Activated T-cell treated with anti-CD3 and anti-CD28 coated beads for 48 hours (primary cell): ENCODE measurements at places on chromosomes 1 and 21.

GRCh38 chr1:101300916-101301315 is 64.1 kb downstream of the S1PR1 start:
- DNase-seq: no peak

DNA sequence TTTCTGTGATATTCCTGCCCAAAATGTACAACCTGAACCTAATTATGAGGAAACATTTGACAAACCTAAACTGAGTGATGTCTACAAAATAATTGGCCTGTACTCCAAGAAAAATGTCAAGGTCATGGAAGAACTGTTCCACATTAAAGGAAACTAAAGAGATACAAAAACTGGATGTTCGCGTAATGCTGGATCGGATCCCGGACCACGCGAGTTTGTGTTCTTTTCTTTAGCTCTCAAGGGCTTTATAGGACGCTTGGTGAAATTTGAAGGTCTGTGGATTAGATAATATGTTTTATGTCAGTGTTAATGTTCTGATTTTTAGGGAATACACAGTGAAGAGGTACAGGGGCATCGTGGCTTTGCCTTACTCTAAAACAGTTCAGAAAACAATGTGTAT is 400.5 kb downstream of the CAMTA1 start:
- DNase-seq: no peak

GRCh38 chr21:33293136-33293535 is 27.0 kb downstream of the IL10RB start:
- DNase-seq: no peak

- DNase-seq: no peak
Observed at GRCh38 chr1:116006486-116006964, 30.2 kb downstream of the SLC22A15 start.

DNA sequence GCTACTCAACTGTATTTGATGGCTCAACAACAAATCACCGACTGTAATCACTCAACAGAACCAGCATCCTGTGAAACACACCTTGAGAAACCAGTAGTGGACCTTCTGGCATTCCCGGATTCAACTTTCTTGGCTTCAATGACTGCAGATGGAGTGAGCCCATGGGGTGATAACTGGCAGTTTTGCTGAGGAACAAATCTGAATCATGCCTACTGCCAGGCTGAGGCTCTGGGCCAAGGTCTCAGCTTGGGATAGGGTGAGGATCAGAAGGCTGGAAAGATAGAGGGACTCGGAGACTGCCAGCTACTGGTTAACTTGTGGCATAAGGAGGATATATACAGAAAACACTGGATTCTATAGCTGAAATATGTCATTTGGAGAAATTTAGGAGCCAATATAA is 63.5 kb upstream of the DIRAS3 start:
- no peak for DNase-seq

GRCh38 chr1:179888071-179888470 is 6.0 kb downstream of the TOR1AIP1 start:
- DNase-seq: no peak

DNA sequence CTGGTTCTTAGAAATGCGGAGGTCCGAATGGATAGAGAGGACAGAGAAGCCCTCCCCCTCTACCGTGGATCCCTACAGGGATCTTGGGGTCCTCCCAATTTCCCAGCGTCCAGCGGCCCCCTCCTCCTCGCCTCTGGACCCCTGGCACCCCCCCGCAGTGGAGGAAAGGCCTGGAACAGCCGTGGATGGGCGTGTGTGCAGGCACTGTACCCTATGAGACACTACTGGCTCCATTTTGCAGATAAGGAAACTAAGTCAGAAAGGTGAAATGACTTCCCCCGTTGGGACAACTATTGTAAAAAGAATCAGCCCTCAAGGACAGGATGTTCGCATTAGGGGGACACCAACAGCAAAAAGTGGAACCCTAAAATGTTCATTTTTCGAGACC is 931 bp upstream of the CLSTN1 start:
- DNase-seq: no peak

DNA sequence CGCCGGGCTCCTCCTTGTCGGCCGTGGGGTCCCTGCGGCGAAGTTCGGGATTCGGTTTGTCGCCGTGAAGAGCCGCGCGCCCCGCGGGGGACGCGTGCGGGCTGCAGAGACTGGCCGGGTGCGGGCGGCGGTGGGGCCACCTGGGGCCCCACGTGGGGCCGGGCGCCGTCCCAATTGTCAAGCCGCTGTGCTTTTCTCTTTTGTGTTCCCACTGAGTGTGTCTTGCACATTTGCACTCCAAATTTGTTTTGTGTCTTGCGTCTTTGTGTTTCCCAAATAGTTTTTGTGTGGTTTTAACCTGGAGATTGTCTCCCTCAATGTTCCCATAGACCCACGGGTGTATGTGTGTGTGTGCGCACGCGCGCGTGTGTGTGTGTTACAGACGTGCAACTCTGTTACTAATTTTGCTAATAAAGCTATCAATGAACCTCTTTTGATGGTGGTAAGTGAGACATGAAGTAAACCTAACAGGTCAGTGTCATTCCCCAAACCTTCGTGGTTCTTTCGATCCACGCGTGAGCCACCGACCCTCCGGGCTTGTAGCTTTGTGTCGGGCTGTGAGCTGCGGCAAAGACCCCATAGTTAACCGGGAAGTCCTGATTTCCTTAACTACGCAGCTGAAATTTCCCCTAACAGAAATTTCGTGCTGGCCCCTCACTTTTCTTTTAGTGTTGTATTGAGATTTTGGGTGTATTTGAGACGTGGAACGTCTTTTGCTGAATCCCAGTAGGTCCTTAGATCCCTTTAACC is 708 bp downstream of the PRDM2 start:
- peak; percentile 43 for DNase-seq

DNA sequence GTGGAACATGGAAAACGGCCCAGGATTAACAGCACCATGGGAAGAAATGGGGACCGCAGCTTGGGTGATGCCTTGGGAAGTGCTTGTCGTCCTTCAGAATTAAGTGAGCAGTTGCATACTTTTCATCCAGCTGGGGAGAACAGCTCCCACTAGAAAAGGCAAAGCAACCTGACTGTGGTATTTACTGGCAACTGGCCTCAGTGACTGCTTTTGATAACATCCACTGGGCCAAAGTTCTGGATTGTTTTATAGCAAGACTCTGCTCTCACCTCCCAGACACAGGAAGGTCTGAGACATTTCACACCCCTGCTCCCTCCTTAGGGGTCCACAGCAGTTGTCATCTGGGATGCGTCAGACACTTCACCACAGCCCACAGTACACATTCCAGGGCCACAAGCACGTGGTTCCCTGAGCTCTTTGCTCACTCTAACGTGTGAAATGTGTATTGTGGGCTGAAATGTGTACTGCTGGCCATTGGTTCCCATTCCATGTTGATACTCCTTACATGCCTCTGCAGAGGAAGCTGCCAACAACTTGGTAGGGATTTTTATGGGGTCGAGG is 6.6 kb downstream of the PAPPA2 start:
- no peak for DNase-seq

DNA sequence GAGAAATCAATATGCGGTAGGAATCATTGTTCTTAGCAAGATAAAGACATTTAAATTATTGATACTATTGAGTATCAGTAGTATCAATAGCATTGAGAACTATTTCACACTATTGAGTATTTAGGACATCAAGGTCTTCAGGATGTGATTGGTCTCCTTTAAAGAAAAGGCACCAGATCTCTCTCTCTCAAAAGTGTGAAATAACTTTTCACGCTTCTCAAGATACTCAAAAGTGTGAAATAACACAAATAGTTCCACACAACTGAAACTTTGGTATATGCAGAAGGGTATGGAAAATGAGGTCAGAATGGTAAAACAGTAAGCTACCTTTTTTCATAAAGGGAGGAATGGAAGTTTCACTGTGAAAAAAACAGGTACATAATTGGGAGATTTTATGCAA is 6.7 kb upstream of the PYHIN1 start:
- DNase-seq: no peak

DNA sequence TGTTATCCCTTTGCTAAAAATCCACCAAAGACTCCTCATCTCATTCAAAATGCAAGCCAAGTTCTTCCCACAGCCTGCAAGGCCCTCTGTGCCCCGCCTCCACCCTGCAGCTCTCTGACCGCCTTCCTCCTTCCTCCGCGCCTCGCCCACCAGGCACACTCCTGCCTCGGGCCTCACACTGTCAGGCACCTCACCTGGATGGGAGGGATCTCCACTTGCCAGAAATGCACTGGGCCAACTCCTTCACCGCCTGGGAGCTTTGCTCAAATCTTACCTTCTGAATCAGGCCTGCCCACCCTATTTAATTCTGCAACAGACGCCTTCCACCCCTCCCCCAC is 26.2 kb downstream of the PGBD5 start:
- DNase-seq: no peak

GRCh38 chr1:8754247-8754650 is 63.2 kb downstream of the RERE start:
- DNase-seq: no peak

GRCh38 chr1:45172764-45173163 is 33.6 kb downstream of the ZSWIM5 start:
- DNase-seq: no peak

DNA sequence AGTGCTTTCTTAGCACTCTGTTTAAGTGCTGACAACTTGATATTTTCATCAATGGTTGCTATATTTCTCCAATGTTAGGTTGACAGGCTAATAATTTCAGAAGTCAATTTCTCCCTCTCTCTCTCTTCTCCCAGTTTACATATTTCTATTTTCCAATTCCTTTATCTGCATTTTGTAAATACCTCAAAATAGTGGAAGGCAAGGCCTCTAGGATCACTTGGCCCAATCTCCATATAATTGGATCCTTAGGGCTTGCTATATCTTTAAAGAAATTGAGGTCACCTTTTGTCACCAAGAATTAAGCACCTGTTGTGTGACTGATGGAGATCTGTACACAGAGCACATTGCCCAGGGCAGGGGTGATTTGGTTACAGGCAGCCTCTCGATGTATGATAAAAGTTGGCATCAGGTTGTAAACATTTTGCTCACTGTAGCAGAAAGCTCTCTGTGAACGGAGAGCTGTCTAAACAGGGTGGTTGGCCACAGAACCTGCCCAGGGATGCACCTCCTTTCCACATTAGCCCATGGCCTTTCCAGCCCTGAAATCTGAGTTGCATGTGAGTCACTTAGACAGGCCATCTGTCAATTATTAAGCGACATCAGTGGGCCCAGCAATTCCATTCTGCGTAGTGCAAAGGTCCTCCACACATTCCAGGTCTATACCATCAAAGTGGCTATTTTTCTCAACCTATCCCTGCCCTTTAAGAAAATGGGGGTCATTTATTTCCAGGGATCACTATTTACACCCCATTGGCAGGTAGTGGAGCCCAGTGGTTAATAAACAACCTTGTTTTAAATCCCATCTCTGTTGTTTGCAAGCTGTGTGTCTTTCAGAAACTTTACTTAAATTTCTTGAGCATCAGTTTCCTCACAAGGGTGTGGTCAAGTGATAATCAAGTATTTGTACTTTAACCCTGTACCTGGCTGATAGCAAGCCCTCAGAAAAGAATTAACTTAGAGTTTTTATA is 29.1 kb upstream of the IRF2BP2 start:
- DNase-seq: no peak

GRCh38 chr1:240314845-240315801 is 223.4 kb downstream of the FMN2 start:
- no peak for DNase-seq

- no peak for DNase-seq
Observed at GRCh38 chr1:160267284-160267991, 5.1 kb upstream of the DCAF8 start.

- DNase-seq: no peak
Observed at GRCh38 chr1:91889717-91890459, 3.9 kb upstream of the TGFBR3 start.

DNA sequence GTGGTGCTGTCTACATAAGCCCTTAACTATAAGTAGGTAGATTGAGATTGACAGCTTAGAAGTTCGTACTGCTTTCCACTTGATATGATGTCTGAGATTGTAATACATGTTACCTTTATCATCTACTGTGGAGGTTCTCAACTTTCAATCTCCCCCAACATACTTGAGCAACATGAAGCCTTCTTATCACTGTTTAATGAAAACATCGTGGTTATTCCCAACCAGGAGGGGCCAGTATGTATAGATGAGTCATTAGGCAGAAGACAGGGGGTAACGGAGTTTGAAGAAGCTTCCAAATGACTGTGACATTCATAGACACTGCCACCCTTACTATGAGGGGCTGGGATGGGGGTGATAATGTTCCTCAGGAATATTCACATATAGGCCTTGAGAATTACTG is 36.0 kb downstream of the CENPF start:
- no peak for DNase-seq

DNA sequence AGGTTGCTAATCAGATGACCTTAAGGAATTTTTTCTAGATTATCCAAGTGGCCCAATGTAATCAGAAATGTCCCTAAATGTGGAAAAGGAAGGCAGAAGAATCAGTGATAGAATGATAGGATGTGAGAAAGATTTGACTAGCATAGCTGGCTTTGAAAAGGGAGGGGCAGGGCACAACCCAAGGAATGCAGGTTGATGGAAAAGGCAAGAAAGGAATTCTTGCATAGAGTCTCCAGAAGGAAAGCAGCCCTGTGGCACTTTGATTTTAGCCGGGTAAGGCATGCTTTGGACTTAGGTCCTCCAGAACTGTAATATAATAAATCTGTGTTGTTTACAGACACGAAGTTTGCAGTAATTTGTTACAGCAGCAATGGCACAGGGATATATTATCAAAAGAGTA is 375.7 kb upstream of the B3GALT2 start:
- DNase-seq: no peak

GRCh38 chr1:43963006-43963405 is 6.8 kb upstream of the DPH2 start:
- no peak for DNase-seq

DNA sequence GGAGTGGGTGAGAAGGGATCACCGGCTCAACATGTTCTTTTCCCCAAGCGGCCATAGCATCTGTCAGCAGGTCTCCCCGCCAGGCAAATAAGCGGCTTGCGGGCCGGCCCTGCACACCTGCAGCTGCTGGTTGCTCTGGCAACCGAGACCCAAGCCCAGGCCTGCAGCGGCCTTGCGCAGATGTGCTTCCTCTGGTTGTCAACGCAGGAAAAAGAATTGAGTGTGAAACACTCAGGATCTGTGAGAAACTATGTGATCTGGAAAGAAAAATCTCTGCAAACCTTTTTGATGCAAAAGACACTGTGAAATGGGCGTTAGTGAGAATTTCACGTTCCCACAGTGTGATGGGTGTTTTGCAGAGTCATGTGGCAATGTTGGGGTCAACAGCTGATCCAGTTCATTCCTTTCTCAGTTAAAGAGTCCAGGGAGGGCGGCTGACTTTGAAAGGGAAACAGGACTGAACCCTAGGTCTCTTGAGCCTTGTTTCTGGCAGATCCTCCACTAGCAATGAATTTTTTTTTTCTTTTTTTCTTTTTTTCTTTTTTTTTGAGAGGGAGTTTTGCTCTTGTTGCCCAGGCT is 28.4 kb downstream of the TOMM20 start:
- DNase-seq: no peak

- no peak for DNase-seq
Observed at GRCh38 chr21:22345624-22346023, 1347.4 kb downstream of the NCAM2 start.

DNA sequence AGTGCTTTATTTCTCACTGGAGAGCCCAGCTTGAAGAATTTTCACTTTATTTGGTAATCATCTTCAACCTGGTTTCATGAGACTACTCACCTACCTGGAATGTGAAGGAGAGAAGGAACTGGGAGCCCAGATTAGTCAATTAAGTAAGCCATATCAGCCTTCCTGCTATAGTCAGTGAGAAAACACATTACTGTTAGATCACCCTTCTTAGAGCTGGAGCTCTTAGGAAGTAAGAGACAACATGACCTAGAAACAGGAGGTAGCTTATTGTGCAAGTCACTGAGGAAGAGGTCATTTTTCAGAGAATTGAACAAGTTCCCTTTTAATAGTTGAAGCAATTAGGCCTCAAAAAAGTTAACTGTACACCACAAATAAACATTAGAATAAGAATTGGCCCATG is 49.2 kb upstream of the TEKT2 start:
- DNase-seq: no peak

- DNase-seq: no peak
Observed at GRCh38 chr1:178486100-178487069, 10.4 kb downstream of the CLEC20A start.
